ENCODE measurements at places on chromosomes 3 and 15.

GRCh38 chr3:58336135-58336882, 3.6 kb downstream of the PXK start:
- DNase-seq: no peak

- DNase-seq: peak; percentile 43
Measured at GRCh38 chr15:81939604-81940440, 106.0 kb downstream of the MEX3B start.

DNA sequence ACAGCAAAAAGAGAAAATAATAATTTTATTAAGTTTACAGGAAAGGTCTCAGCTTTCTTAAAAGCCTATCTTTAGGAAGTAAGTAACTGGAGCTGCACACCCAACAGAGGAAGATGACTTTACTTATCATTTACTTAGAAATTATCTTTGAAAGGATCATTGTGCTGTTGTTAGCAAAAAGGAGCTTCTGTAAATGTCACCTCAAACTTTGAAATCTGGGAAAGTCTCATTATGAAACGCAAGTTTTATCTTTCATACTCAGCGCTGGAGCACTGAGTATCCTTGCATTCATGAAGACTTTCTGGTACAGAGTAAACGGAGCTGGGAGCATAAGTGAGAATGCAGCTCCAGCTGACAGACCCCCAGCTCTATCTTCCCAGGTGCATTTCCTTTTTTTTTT, 491.2 kb upstream of the TPRG1 start:
- no peak for DNase-seq

GRCh38 chr15:84750583-84751092, 2.2 kb downstream of the ZNF592 start:
- no peak for DNase-seq

GRCh38 chr3:175246766-175247165, 387.6 kb downstream of the NAALADL2 start:
- no peak for DNase-seq

- DNase-seq: no peak
Measured at GRCh38 chr3:54270816-54271526, 148.6 kb downstream of the CACNA2D3 start.

DNA sequence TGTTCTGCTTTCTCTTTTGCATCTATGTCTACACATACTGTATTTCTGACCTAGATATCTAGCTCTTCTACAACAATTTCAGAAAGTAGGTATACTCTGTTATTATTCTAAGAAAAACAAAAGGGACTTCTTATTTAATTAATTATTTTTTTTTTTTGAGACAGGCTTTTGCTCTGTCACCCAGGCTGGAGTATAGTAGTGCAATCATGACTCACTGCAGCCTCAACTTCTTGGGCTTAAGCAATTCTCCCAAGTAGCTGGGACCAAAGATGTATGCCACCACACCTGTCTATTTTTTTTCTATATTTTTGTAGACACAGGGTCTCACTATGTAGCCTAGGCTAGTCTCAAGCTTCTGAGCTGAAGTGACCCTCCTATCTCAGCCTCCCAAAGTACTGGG, 130.6 kb downstream of the MBNL1 start:
- no peak for DNase-seq

- DNase-seq: no peak
Measured at GRCh38 chr3:16171009-16171408, 3.5 kb upstream of the GALNT15 start.

- DNase-seq: no peak
Measured at GRCh38 chr3:63387568-63387967, 109.5 kb downstream of the SYNPR start.

- DNase-seq: no peak
Measured at GRCh38 chr15:49715211-49715610, 94.4 kb downstream of the DTWD1 start.
